ENCODE measurements at places on chromosomes 11 and 22. TPM values are rescaled to one million over a fixed set of nuclear protein-coding genes. Genes with fewer than 3 reads are reported as not detected.

The GSTT2B gene
- total RNA-seq, result 4.3 TPM

The CNGA4 gene
- total RNA-seq, result not detected

The EIF3M gene
- total RNA-seq, result 393 TPM

The APOL2 gene
- total RNA-seq, result 112 TPM

The SLN gene
- not detected for total RNA-seq

The OR5B21 gene
- not detected for total RNA-seq

The DENND6B gene
- 5.4 TPM for total RNA-seq

The BEST1 gene
- 5.9 TPM for total RNA-seq

The MS4A3 gene
- total RNA-seq, result not detected
